T-helper 1 cell (primary cell): ENCODE measurements at places on chromosomes 1 and 21.

GRCh38 chr1:13723810-13724209, 23.8 kb downstream of the PRDM2 start:
- DNase-seq, result no peak

DNA sequence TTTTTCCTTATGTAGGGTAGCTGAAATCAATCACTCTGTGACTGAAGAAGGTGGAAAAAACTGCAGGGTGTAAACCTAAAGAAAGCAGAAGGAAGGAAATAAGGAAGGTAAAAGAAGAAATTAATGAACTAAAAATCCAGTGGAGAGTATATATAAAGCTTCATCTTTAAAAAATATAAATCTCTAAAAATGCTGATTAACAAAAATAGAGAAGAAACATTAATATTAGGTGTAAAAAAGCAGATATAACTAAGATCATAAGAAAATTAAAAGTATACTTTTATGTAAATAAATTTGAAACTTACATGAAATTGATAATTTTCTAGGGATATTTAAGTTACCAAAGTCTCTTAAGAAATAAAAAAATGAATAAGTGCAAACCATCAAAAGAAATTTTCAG, 159.8 kb downstream of the GALNT2 start:
- DNase-seq, result no peak

DNA sequence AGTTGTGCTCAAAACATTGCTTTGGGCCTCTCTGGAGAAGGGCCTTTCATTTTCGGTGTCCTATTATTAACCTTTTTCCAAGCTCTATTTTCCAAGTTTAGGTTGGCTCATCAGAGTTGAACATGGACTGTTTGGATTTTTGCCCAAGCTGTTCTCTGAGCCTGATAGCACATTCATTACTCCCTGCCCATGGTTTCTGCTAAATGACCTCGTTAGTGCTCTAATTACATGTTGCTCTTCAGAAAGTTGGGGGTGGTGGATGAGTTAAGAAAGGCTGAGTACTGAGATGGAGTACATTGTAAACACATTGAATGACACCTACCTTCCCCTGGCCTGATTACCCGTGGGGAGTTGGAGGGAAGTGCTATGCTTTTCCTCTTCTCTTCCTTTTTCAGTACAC, 38.9 kb downstream of the LMO4 start:
- DNase-seq, result no peak

- no peak for DNase-seq
These were observed 65.6 kb upstream of the USP24 start for GRCh38 chr1:55280731-55281130.

DNA sequence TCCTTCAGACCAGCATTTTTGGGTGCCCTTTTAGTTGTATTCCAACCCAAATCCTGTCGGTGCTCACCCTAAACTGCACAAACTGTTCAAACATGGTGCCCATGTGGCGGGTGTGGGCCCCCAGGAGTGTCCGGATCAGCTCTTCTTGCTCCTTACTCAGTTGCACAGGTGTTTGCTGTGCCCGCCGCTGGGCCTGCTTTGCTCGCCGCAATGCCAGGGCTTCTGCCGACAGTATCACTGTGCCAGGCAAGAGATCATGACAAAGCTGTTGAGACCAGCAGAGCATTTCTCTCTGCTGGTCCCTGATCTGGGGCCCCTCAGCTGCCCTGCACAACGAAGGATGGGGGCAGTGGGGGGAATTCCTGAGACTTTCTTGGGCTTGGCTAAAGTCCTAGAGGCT, 4.9 kb downstream of the NR1I3 start:
- no peak for DNase-seq

DNA sequence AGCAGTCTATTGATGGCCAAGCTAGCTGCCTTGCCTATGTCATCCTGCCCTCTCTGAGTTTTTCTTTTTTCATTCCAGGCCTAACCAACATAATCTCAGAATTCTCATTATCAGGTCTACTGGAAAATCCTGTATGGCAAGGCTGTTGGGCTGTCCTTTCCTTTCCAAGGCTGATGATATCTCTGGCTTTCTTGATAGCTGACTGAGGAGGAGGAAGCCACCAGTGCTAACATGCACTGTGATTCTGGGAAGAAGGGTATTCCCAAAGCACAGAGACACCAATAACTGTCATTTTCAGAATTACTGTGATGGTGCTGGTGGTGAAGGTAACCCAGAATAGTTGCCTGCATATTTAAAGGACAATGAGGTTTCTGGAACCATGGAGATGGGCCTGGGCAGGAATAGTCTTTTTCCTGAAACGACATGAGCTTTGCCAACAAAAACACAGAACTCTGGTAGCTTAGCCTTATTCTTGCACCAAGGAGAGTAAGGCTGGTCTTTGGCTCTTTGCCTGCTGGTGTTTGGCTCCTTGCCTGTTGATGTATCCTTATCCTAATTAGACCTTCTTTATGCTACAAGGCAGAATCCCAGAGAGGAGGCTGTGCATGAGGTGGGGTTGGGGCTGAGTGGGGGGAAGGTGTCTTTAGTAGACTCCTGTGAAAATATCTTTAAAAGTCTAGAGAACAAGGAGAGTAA, 157.4 kb downstream of the TNFSF18 start:
- no peak for DNase-seq
